Brain pericyte (primary cell): ENCODE measurements at places on chromosomes 1 and 21.
A peak's percentile ranks its signal among the peaks of the same experiment; 100 is the strongest.

- no peak for DNase-seq
These were observed 111.6 kb downstream of the MATN1 start for GRCh38 chr1:30611741-30612309.

GRCh38 chr1:156146020-156146768 lies 7.2 kb upstream of the SEMA4A start:
- peak; percentile 78 for DNase-seq

DNA sequence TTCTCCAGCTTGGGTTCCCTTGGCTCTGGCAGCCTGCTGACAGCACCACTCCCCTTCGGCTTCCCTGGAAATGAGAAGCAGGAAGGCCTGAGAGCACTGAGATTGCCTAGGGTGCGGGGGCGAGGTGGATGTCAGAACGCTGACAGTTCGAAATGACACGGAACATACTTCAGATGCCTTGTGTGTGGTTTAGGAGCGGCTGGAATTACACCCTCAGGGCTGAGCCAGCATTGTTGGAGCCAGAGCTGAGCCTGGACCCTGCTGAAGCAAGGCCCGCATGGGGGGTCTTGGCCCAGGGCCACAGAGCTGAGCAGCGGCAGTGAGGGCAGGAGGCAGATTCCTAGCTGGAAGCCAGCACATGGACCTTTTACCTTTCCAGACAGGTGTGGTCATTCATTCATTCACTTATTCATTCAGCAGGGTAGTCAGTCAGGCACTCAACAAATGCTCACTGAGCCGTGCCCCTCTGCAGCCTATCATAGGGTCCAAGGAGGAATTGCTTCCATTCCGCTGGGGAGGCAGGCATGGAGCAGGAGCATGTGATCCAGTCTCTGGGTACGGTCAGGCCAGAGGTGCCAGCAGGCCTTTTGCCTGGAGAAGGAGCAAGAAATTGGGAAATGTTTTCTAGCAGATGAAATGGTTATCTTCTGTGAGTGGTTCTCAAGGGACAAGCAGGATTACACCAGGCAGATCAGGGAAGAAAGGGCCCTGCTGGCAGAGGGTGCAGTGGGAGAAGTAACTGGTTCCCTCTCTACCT lies 6.6 kb upstream of the FOXE3 start:
- no peak for DNase-seq

DNA sequence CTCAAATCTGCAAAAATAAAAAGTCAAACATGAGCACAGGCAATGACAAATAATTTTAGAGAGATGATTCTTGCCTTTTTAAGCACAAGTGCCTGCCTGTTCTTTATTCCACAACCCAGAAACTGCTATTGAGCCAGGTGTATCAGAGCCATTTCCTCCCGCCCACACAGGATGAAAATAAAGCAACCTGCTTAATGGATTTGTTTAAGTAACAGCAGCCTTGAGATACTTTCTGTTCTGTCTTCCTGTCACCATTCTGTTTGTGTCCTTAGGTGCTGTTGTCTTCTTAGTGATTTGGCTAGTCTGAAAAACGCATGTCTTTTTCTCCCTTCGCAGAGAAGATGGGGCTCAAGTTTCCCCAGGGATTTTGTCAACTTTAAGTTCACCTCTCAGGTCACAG lies 11.4 kb downstream of the RPE65 start:
- no peak for DNase-seq

- DNase-seq, result no peak
These were observed 107.4 kb downstream of the NTPCR start for GRCh38 chr1:233057836-233058235.
